ENCODE measurements at places on chromosomes 2 and 18.

GRCh38 chr2:227607941-227608340 is 6.7 kb downstream of the SCYGR3 start:
- DNase-seq = no peak

DNA sequence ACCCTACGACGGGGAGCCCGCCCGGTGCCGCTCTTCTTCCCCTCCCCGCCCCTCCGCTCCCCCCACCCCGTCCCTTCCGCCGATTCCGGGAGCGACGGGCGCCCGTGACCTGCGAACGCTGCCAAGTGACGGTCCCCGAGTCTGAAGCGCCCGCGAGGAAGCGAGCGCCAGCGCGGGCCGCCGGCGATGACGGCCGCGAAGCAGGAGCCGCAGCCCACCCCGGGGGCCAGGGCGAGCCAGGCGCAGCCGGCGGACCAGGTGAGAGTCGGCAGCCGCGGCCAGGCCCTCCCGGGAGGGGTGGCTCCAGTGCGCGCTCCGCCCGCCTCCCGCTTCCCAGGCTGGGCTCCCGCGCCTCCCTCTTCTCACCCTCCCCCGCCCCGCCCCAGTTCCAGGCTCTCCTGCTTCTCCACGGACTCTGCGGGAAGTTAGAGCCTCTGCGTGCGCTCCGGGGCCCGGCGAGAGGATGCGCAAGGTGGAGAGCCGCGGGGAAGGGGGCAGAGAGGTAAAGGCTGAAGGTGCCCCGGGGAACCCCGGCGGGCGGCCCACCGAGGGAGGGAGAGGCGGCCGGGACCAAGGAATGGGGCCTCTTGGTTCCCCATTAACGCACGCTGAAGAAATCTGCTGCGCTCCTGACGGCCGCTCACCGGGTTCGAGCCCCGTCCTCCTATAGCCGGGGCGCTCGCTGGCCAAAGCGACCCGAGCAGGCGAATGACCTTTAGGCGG is 719.5 kb downstream of the DPP10 start:
- DNase-seq = peak; percentile 73

GRCh38 chr2:4979111-4979510 is 713.1 kb upstream of the SOX11 start:
- no peak for DNase-seq

DNA sequence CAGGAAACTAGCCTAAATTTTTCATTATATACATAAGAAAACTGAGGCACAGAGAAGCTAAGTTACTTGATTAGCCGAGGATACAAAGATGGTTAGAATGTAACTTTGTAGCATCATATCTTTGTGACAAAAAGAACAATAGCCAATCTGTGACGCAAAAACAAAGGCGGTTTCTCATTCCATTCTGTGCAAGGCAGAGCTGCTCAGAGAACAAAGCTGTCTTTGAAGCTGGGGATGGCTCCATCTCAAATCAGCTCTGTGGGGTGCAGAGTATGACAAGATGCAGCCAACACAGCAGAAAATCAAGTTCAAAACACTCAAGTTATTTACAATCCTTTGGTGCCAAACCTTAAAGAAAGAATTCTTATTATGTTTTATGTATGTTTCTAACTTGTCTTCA is 81.9 kb upstream of the VWC2L start:
- DNase-seq = no peak

GRCh38 chr2:85719609-85720240 is 25.6 kb downstream of the GNLY start:
- DNase-seq = no peak

DNA sequence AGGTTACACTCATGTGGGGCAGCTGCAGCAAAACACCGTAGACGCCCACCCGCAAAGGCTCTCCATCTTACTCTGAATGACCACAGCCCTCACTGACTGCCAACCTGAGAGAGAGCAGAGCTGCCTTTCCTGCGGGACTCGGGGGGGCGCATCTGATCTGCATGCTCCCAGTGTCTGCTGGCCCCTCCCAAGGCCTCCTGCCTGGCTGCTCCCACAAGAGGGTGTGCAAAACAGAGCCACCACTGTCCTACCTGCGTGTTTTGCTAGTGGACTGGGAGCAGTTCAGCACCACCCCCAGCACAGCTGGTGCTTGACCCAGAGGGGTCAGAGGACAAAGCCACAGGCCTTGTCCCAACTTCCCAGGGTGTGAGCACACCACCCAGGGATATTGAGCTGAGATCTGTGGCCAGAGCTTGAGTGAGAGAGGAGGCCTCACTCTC is 76.4 kb downstream of the MYO3B start:
- DNase-seq = no peak

Measured in adrenal gland (tissue), 19 donors.